ENCODE measurements at places on chromosomes 6 and 20. TPM values are rescaled to one million over a fixed set of nuclear protein-coding genes. Genes with fewer than 3 reads are reported as not detected.

MCHR2 gene
- total RNA-seq, result not detected

ATP5F1E gene
- 35.4 TPM for total RNA-seq

SMOC2 gene
- 0.20 TPM for total RNA-seq

FAM217A gene
- total RNA-seq, result not detected

VSX1 gene
- total RNA-seq, result not detected

TRIM31 gene
- not detected for total RNA-seq

GMPR gene
- not detected for total RNA-seq

LIN28B gene
- 62.0 TPM for total RNA-seq

ZNF831 gene
- total RNA-seq, result not detected

NFATC2 gene
- 0.12 TPM for total RNA-seq

Measured in G401 (cell line).